ENCODE measurements at places on chromosomes 5 and 9. TPM values are rescaled to one million over a fixed set of nuclear protein-coding genes. Genes with fewer than 3 reads are reported as not detected.

STPG3 gene
- total RNA-seq: not detected

GRCh38 chr5:1557114-1557873, 33.5 kb upstream of the LPCAT1 start:
- no peaks in the 10 kb centered on the region for H3K36me3 ChIP-seq
- DNase-seq: no peak
- no peaks in the 10 kb centered on the region for H3K4me1 ChIP-seq
- H3K27me3 ChIP-seq: no peaks in the 10 kb centered on the region

DNA sequence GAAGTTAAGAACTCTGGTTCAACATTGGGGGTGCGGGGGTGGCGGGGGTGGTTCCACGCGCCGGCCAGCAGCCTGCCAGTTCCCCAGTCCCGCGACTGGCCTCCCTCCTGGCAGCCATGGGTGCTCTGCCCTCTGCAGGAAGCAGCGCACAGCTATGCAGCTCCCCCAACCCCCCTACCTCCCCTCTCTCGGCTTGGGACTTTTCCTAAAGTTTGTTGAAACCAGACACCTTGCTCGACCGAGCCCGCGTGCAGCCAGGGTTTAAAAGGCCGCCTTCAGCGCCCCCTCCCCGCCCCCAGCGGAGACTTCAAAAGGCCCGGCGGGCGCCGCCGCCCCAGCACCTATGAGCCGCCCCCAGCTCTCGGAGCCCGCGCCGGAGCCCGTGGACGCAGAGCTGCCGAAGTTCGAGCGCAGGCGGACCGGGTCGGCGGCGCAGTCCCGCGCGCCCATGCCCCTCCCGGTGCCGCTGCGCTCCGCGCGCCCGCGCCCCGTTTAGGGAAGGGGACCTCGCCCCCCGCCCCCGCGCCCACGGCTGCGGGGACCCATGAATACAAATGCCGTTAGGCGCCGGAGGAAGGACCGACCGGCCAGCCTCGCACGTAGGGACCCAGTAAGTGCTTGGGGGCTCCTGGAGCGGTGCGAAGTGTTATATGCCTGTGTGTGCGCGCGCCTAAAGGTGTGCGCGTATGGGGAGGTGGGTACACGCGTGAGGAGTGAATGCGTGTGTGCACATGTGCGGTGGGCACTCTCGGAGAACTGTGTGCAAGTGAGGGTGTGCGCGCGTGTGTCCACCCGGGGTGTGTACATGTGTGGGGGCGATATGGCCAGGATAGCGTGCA, 1.4 kb upstream of the COL27A1 start:
- DNase-seq: no peak
- no peaks in the 10 kb centered on the region for H3K4me1 ChIP-seq
- peaks cover 4% of the 10 kb centered on the region for H3K27me3 ChIP-seq
- H3K36me3 ChIP-seq: no peaks in the 10 kb centered on the region
- H3K4me3 ChIP-seq: peak overlapping the region; percentile 40
- H3K27ac ChIP-seq: no peak overlapping the region

DNA sequence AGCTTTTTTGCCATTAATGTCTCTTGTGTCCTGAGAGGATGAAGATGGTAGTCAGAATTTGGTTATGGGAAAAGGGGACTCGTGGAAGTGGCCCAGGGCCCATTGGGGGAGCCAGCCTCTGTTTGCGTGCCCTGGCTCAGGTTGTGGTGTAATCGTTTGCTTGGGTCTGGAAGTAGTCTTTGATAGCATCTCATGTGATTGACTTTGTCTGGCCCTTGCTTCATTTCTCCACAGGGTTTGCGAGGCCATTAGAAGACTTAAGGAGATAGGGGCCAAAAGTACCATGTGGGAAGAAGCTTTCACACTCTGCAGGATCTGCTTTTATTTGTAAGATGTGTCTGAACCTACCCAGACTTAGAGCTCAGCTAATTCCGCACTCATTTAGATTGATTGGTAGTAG, 114.5 kb downstream of the FGF1 start:
- no peak overlapping the region for H3K27ac ChIP-seq
- DNase-seq: no peak
- no peaks in the 10 kb centered on the region for H3K36me3 ChIP-seq
- no peak overlapping the region for H3K4me3 ChIP-seq
- H3K4me1 ChIP-seq: no peaks in the 10 kb centered on the region
- no peaks in the 10 kb centered on the region for H3K27me3 ChIP-seq

DNA sequence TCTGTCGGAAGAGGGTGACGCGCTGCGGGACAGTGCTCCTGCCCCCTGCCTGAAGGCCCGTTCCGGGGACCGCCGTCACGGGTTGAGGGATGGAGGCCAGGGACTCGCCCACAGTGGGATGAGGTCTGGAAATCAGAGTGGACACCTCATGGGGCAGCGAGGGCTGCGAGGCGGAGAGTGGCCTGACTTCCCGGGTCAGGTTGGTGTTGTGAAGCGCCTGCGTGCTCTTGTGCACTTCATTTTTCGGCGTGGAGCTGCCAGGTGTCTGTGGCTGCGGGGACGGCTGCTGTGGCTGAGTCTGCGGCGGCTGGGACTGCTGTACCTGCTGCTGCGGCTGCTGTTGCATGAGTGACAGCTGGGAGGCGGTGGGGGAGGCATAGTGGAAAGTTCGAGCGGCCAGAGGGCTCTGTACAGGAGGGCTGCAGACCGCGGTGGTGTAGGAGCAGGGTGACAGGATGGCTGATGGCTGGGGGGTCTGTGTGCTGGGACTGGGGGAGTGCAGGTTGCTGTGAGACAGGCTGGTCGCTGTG, 434.1 kb downstream of the HCN1 start:
- no peaks in the 10 kb centered on the region for H3K4me1 ChIP-seq
- H3K36me3 ChIP-seq: no peaks in the 10 kb centered on the region
- no peak overlapping the region for H3K27ac ChIP-seq
- H3K4me3 ChIP-seq: no peak overlapping the region

GRCh38 chr9:75455444-75455921, 367.2 kb downstream of the OSTF1 start:
- H3K27ac ChIP-seq: no peak overlapping the region
- H3K27me3 ChIP-seq: no peaks in the 10 kb centered on the region
- no peaks in the 10 kb centered on the region for H3K36me3 ChIP-seq
- H3K4me3 ChIP-seq: no peak overlapping the region
- no peak for DNase-seq

GPR150 gene
- 0.43 TPM for total RNA-seq

CATSPER3 gene
- total RNA-seq: 0.97 TPM

DNA sequence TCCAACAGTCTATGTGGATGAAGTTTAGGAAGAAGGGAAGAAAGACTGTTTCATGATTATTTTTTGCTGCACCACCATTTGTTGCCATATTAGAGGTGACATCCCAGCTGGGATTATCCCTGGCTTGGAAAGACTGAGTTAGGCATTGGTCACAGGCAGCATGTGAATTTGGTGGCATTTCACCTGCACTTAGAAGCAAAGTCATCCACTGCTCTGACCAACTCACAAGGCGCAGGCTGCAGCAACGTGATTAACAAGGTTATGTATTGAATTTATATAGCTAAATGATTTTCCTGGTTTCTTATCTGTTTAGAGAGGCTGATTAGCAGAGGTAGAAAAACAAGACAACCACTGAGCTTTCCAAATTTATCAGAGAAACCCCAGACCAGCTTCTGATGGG, 2.7 kb downstream of the FYB1 start:
- peaks cover 55% of the 10 kb centered on the region for H3K4me1 ChIP-seq
- no peaks in the 10 kb centered on the region for H3K36me3 ChIP-seq
- no peaks in the 10 kb centered on the region for H3K27me3 ChIP-seq
- H3K27ac ChIP-seq: peak overlapping the region; percentile 93
- H3K4me3 ChIP-seq: peak overlapping the region; percentile 74
- DNase-seq: no peak

- peak overlapping the region; percentile 70 for H3K27ac ChIP-seq
- no peaks in the 10 kb centered on the region for H3K36me3 ChIP-seq
These were observed 560 bp downstream of the SCAI start for GRCh38 chr9:125142560-125143376.

- H3K4me1 ChIP-seq: no peaks in the 10 kb centered on the region
- no peaks in the 10 kb centered on the region for H3K27me3 ChIP-seq
- no peaks in the 10 kb centered on the region for H3K36me3 ChIP-seq
These were observed 27.9 kb upstream of the FBXL7 start for GRCh38 chr5:15472116-15472515.

GRCh38 chr9:107711542-107711941, 222.0 kb upstream of the KLF4 start:
- no peaks in the 10 kb centered on the region for H3K4me1 ChIP-seq
- no peaks in the 10 kb centered on the region for H3K27me3 ChIP-seq
- no peaks in the 10 kb centered on the region for H3K36me3 ChIP-seq
- no peak for DNase-seq

DNA sequence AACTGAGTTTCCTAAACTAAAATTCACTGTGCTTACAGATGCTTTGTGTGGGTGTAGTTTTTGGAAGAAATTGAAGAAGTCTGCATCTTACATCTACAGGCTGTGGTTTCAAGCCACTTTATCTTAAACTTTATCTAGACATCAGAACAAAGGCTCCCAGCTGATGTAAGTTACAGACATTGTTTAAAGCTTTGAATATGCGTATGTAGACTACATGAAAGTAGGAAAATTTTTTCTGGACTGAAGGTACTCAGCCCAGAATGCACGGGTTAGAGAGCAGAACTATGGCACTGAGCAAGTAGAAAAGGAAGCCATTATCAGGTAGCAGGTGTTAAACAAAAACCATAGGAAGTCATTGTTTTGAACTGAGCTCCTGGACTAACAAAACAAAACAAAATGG, 185.4 kb downstream of the TTC39B start:
- H3K4me3 ChIP-seq: no peak overlapping the region
- no peaks in the 10 kb centered on the region for H3K36me3 ChIP-seq
- peak; percentile 47 for DNase-seq
- H3K27ac ChIP-seq: no peak overlapping the region

TNFSF8 gene
- 136 TPM for total RNA-seq

- DNase-seq: no peak
- H3K4me1 ChIP-seq: no peaks in the 10 kb centered on the region
- no peaks in the 10 kb centered on the region for H3K36me3 ChIP-seq
- no peak overlapping the region for H3K27ac ChIP-seq
These were observed 342.9 kb downstream of the SPOCK1 start for GRCh38 chr5:137156180-137156579.

- no peak within 1 kb of the TSS for H3K27ac ChIP-seq
- H3K27me3 ChIP-seq: peaks cover 4% of the 10 kb centered on the region
- DNase-seq: no peak
These were observed at the start of gene LAMC3 for GRCh38 chr9:131008909-131009618. Gene LAMC3 (plus strand): TSS chr9:131009174. CDS start chr9:131009215, 41 bp downstream.

OR1Q1 gene
- total RNA-seq: not detected

PCDHGB7 gene
- not detected for total RNA-seq

DNA sequence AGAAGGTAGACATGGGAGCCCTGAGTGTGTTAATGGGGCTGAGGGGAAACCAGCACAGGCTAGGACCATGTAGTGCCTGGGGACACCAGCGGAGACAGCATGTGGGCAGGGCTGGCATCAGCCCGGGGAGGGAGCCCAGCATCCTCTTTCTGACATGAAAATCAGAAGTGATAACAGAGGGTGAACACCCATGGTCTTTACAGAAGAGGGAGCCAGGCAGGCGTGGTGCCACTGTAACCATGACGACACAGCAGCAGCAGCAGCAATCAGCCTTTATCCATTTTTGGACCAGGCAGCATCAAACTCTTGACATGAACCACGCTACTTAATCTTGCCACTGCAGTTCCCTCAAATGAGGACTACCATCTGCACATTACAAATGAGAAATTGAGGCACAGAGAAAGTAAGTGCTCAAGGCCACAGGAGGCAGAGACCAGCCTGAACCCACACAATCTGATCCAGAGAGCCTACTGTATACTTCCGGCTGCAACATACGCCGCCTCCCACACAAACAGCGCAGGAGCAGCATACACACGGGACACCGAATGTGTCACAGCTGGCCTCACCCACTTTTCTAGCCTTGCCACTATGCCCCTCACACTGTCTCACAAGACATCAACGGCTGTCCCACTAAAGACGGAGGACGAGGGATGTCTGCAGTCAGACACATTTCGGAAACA, 23.8 kb downstream of the CAMSAP1 start:
- DNase-seq: no peak
- no peaks in the 10 kb centered on the region for H3K27me3 ChIP-seq
- no peaks in the 10 kb centered on the region for H3K36me3 ChIP-seq
- peaks cover 11% of the 10 kb centered on the region for H3K4me1 ChIP-seq

DNA sequence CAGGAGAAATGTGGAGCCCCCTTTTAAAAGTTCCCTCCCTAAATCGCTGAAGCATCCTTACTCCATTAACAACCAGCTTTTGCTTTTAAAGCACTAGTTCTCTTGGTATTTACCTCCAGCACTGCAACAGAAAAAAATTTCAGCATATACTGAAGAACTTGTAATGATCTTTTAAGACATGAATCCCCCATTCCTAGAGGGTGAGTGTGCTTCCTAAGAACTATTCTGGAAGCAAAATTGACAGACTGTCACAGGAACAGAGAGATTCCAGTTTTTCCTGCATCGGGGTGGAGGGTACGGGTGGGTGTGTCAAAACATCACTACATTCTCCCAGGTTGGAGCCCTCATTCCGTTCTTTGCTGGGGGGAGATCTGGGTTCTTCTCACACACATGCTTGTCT, 151.9 kb downstream of the EBF1 start:
- no peak overlapping the region for H3K27ac ChIP-seq
- no peaks in the 10 kb centered on the region for H3K4me1 ChIP-seq

PLPPR1 gene
- not detected for total RNA-seq

GRCh38 chr9:10678010-10678409, 65.2 kb upstream of the PTPRD start:
- no peak overlapping the region for H3K27ac ChIP-seq
- H3K36me3 ChIP-seq: no peaks in the 10 kb centered on the region
- DNase-seq: no peak

DNA sequence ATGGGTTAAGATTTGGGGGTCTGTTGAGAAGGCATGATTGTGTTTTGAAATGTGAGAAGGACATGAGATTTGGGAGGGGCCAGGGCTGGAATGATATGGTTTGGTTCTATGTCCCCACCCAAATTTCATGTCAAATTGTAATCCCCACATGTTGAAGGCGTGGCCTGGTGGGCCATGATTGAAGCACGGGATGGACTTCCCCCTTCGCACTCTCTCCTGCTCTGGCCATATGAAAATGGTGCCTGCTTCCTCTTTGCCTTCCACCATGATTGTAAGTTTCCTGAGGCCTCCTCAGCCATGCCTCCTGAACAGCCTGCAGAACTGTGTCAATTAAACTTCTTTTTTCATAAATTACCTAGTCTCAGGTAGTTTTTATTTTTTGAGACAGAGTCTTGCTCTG, 14.7 kb upstream of the NOTCH1 start:
- no peaks in the 10 kb centered on the region for H3K4me1 ChIP-seq
- no peak overlapping the region for H3K27ac ChIP-seq
- no peak overlapping the region for H3K4me3 ChIP-seq
- H3K36me3 ChIP-seq: no peaks in the 10 kb centered on the region
- no peak for DNase-seq

NR2F1-AS1 gene
- total RNA-seq: not detected

GRCh38 chr9:136003411-136004218, 42.4 kb upstream of the UBAC1 start:
- H3K4me1 ChIP-seq: no peaks in the 10 kb centered on the region
- no peaks in the 10 kb centered on the region for H3K36me3 ChIP-seq
- H3K27me3 ChIP-seq: no peaks in the 10 kb centered on the region
- H3K27ac ChIP-seq: no peak overlapping the region
- no peak overlapping the region for H3K4me3 ChIP-seq
